Adipocyte (in vitro differentiated cells): ENCODE measurements at places on chromosomes 4 and X.

DNA sequence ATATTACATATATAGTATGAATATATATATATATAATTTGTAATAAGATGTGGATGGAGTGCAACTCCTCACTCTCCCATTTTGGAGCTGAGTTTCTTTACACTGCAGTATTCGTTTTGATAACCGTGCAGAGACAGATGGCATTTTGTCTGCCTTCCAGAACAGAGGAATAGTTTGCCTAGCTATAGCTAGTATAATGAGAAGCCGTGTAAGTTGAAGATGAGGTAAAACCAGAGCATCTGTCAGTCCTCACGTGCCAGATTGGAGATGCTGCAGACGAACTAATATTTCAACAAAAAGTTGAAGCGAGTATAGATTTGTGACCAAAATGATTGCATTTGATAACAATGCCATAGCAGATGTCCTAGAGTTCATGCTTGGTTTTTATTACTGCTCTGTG lies 180.6 kb downstream of the FMR1NB start:
- DNase-seq, result no peak

- no peak for DNase-seq
Observed at GRCh38 chr4:41374490-41374889, 117.8 kb downstream of the UCHL1 start.

DNA sequence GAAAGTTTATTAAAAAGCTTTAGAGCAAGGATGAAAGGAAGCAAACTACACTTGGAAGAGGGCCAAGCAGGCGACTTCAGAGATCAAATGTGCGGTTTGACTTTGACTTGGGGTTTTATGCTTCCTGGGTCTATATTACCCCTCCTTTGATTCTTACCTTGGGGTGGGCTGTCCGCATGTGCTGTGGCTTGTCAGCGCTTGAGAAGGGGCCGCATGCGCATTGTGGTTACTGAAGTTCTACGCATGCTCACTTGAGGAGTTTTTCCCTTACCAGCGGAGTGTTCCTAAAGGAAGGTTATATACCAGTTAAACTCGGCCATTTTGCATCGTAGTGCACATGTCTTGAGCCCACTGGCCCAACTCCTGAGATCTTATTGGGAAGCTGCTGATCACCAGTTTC lies 9.9 kb downstream of the ZNF157 start:
- DNase-seq, result no peak

GRCh38 chr4:61992351-61992750 lies 792.2 kb downstream of the ADGRL3 start:
- no peak for DNase-seq

GRCh38 chr4:158353541-158354304 lies 143.4 kb downstream of the TMEM144 start:
- DNase-seq, result no peak

- no peak for DNase-seq
Observed at GRCh38 chr4:152961014-152961772, 25.1 kb downstream of the FHDC1 start.

DNA sequence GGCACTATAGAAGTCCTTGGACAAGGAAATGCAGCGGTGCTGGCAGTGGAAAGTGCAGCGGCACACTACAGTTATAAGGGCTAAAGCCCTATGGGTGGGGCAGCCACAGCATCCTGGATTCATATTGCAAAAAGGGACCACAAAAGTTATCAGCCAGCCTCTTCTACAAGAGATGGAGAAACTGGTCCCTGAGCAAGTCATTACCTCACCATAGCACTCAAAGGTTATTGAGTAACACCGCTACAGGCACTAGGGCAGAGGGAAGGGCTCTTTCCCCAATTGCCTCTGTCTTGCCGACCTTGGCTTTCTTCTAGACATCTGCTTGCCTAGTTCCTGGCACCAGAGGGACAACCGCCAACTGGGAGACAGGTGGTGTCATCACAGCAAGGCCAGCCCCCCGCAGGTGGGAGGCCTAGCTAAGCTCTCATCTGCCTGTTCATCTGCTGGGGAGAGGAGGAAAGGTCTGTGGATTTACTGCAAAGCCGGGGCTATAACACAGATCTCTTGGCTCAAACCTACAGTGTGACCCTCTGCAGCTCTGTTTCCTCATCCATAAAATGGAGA lies 600.0 kb downstream of the BCOR start:
- no peak for DNase-seq

GRCh38 chr4:106316773-106317409 lies 541 bp downstream of the AIMP1 start:
- DNase-seq, result peak; percentile 37

DNA sequence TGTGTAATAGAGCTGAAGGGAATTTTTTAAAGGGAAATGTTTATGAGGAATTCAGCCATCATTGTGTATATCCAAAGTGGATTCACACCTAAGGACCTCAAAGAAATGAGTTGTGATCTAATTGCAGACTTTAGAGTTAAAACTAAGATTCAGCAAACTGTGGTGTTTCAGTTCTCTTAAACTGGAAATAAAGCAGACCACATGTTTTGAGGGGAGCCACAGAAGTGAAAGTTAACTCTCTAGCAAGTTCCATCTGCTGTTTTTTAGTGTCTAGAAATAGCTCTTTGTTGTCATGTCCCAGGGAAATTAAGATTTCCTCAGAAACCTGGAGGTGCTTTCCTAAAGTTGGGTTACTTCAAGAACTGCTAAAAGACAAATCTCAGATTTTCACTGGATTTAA lies 97.3 kb upstream of the DDX3X start:
- DNase-seq, result no peak

DNA sequence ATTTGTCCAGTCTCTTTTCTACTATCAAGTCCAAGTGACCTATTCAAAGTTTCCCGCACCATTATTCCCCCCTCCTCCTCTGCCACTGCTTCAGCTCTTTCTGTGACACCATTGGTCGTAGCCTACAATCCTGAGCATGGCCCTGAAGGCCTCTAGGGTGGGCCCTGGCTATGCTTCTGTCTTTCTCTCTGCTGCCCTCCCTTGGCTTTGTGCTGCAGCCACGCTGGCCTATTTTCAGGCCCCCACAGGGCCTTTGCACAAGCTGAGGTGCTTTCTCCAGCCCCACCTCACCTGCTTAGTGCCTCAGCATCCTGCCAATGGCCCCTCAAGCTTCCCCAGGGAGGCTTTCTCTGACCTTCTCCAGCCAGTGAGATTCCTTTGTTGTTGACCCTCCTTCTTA lies 156.5 kb downstream of the NHS start:
- DNase-seq, result no peak

DNA sequence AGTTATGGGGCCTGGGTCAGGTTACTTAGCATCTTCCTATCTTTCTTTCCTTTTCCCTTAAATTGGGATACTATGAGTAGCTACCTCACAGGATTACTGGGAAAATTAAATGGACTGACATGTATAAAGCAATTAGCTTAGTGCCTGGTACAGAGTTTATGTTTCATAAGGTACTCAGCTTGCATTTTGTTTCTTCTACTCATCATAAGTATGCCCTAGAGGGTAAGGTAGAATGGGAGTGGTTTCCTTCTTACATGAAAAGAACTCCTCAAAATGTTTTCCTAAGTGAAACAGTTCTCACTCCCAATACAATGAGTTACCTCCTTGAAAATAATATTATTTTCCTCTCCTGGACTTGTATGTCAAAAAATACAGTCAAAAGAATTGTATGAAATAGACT lies 75.7 kb downstream of the NPFFR2 start:
- no peak for DNase-seq

- DNase-seq, result no peak
Observed at GRCh38 chr4:64715741-64716140, 306.5 kb upstream of the TECRL start.

DNA sequence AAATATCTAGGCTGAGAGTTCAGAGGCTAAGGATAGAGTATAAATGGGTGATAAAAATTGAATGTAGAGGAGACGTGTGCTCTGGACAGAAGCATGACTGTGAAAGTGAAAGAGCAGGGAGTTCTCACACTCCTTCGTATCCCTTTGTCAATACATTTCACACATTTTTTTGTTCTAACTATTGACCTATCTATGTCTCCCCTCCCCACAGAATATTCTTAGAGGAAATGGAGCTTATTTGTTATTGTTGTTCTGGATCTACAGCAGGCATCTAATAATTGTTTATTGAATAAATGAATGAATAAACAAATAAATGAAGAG lies 57.6 kb downstream of the ENPEP start:
- DNase-seq, result no peak

GRCh38 chrX:19540076-19540475 lies 24.8 kb upstream of the MAP3K15 start:
- no peak for DNase-seq

GRCh38 chrX:32525234-32525633 lies 686.1 kb downstream of the DMD start:
- DNase-seq, result no peak

DNA sequence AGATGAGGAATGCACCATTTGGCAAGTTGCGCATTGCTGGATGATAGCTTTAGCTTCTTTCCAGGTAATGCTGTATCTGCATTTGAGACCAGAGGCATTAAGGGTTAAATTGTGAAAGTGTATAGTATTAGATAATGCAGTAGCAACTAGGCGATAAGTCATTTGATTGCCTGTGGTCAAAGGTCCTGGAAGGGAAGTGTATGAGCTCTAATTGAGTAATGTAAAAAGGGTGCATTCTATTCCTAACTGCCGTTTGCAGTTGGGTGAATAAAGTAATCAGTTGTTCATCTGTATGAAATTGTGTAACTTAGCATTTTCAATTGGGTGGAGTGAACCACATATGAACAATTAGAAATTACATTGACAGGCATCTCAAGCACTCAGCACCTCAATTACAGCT lies 54.5 kb upstream of the WDR1 start:
- DNase-seq, result no peak

DNA sequence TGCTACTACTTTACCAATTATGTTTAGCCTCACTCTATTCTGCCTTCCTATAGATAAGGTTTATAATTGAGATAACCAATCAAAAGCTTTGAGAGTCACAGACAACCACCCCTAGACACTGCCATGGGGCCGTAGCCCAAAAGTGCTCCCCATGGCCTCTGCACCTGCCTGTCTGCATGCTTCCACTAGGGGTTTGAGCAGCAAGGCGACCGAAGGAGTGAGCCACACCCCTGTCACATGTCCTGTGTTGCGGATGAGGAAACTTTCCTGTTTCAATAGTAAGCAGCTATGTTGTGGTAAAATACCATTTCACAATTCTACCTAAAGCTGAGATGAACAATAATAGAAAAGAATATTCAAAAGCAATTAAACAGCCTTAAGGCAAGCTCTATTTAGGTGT lies 856.0 kb upstream of the FRG1 start:
- DNase-seq, result no peak

DNA sequence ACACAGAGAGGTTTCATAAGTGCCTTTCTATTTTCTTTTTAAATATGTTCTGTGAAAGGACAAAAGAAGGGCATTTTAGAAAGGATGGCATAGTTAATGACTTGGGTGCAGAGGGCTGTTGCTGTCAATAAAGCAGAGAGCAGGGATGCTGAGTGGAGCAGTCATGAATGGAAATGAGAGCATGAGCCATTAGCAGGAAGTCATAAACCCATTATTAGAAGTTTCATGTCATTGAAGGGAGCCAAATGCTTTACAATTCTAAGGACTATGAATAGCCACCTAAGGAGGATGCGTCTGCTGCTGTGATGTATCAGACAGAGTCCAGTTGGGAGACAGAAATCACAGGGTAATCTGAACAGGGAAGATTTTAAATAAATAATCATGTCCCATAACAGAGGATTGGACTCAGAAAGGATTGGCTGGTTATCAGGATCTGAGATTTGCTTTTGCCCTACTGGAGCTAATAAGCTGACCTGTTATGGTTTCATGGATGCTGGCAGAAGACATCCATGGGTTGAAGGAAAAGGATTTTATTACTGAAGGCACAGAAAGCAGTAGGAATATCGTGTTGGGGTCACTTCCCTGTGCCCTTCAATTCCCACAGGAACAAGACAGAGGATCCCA lies 47.5 kb upstream of the WDR19 start:
- no peak for DNase-seq

DNA sequence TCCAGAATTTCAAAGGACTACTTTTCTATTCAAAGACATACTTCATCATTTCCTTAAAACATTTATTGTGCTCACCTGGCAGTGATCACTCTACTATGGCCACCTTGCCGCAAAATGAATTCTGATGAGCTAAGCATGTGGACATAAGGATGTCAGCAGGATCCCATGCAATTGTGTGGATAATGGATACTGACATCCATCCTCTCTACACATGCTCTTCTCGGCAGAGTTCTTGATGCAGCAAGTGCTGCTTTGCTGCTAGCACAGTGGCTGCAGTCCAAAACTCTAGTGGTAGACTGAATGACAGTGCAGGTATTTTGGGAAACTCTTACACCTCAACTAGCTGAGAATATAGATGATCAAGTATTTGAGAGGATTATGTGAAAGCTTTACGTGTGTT lies 168.0 kb downstream of the BANK1 start:
- DNase-seq, result no peak

DNA sequence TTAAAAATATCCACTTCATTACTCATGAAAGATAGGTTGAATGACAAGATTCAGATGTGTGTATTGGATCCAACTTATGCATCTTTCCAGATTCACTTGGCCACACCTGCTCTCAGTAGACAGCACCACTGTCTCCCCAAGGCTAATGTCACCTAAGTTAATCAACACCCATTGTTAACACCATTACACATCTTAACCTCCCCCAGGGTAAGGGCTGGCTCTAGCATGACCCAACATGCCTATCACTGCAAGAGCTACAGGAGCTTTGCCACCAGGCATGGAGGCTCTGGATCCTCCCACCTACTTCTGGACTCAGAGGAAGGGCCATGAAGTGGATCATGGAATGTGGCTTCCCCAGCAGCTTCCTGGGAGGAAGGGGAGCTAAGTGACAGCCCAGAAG lies 32.8 kb upstream of the LSM6 start:
- no peak for DNase-seq

- peak; percentile 81 for DNase-seq
Observed at GRCh38 chr4:113971706-113972360, 7.6 kb downstream of the ARSJ start.
